ENCODE measurements at places on chromosomes 16 and 17. TPM values are rescaled to one million over a fixed set of nuclear protein-coding genes. Genes with fewer than 3 reads are reported as not detected.

DNA sequence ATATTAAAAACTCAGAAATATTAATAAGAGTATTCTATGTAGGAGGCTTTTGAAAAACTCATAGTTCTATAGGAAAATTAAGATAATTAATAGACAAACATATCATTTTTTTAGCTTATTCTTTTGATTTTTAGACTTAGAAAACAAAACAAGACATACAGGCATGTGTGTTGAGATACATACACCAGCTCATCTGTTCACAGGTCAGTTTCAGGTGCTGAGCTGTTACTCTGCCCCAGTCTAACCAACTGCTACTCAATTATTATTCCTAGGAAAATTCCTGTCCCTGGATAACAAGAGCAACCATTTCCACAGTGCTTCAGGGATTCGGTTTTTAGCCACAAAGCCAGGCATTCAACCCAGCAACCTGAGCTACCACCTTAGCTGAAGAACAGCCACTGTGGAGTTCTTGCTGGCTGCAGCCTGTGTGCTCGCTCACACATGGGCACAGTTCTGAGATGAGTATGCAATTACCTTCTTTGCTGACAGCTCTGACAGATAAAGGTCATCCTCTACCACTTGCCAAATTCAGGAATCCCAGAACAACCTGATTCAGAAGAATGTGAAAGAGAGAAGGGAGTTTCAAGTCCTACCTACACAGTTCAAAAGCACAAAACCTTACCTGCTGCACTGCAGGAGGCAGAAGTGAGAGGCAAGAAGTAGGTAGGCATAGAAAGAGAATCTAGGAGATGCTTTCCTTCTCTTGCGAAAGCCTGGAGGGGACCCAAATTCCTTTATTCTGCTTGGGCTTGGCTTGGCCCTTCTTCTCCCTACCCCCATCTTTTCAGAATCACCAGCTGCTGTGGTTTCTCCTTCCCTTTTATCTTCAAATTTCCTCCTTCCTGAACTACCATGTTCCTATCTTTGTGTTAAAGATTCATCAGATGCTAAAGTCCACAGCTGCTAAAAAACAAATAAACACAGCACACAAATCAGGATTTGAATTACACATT lies 62.7 kb downstream of the TEX2 start:
- no peaks in the 10 kb centered on the region for H3K36me3 ChIP-seq
- H3K4me3 ChIP-seq, result no peak overlapping the region
- DNase-seq, result no peak
- H3K27me3 ChIP-seq, result no peaks in the 10 kb centered on the region
- peaks cover 62% of the 10 kb centered on the region for H3K4me1 ChIP-seq

GRCh38 chr16:55736671-55737070 lies 80.9 kb downstream of the SLC6A2 start:
- H3K36me3 ChIP-seq, result no peaks in the 10 kb centered on the region
- DNase-seq, result no peak
- H3K4me1 ChIP-seq, result no peaks in the 10 kb centered on the region
- no peak overlapping the region for H3K27ac ChIP-seq

GRCh38 chr16:56102906-56103305 lies 88.4 kb upstream of the GNAO1 start:
- DNase-seq, result no peak
- H3K36me3 ChIP-seq, result no peaks in the 10 kb centered on the region
- H3K27me3 ChIP-seq, result no peaks in the 10 kb centered on the region

- no peaks in the 10 kb centered on the region for H3K4me1 ChIP-seq
- H3K27ac ChIP-seq, result no peak overlapping the region
- no peaks in the 10 kb centered on the region for H3K36me3 ChIP-seq
- DNase-seq, result no peak
These were observed 124.3 kb upstream of the MED13 start for GRCh38 chr17:62189377-62189776.

- no peaks in the 10 kb centered on the region for H3K27me3 ChIP-seq
- peaks cover 35% of the 10 kb centered on the region for H3K36me3 ChIP-seq
- H3K27ac ChIP-seq, result no peak overlapping the region
- no peak for DNase-seq
- H3K4me3 ChIP-seq, result no peak overlapping the region
These were observed 40.1 kb downstream of the KLHDC4 start for GRCh38 chr16:87725596-87726235.

- peaks cover 99% of the 10 kb centered on the region for H3K4me1 ChIP-seq
- H3K36me3 ChIP-seq, result peaks cover 6% of the 10 kb centered on the region
- no peaks in the 10 kb centered on the region for H3K27me3 ChIP-seq
These were observed 33.9 kb downstream of the DCUN1D3 start for GRCh38 chr16:20866145-20866772.

GRCh38 chr17:66353937-66354401 lies 51.6 kb downstream of the PRKCA start:
- H3K27me3 ChIP-seq, result no peaks in the 10 kb centered on the region
- no peak for DNase-seq
- no peak overlapping the region for H3K4me3 ChIP-seq
- peaks cover 10% of the 10 kb centered on the region for H3K4me1 ChIP-seq
- no peaks in the 10 kb centered on the region for H3K36me3 ChIP-seq

DNA sequence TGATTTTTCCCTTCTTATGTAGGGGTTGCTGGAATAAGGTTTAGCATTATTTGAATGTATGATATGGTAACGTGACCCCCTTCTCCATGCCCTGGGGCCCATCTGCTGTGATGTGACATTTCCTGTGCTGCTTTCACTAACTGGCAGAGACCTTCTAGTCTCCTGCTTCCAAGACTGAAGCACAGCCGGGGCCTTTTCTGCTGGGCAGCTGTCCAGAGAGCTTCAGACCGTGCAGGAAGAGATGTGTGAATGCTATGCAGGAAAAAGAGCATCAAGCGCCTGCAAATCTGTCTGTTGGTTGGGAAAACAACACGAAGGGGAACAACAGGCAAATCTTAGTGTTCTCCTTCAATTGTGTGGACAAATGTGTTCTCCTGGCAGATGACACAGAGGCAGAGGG lies 128.5 kb downstream of the SPACA3 start:
- H3K27ac ChIP-seq, result no peak overlapping the region
- no peak overlapping the region for H3K4me3 ChIP-seq
- no peak for DNase-seq
- H3K36me3 ChIP-seq, result no peaks in the 10 kb centered on the region
- no peaks in the 10 kb centered on the region for H3K4me1 ChIP-seq

- H3K4me1 ChIP-seq, result peaks cover 28% of the 10 kb centered on the region
- H3K27ac ChIP-seq, result no peak overlapping the region
- DNase-seq, result no peak
These were observed 7.3 kb upstream of the DHRS7C start for GRCh38 chr17:9798724-9799123.

- no peak overlapping the region for H3K4me3 ChIP-seq
- H3K4me1 ChIP-seq, result peaks cover 75% of the 10 kb centered on the region
- no peaks in the 10 kb centered on the region for H3K27me3 ChIP-seq
- no peak for DNase-seq
These were observed 36.2 kb downstream of the USP10 start for GRCh38 chr16:84735849-84736586.

SRRM2 gene
- 251 TPM for total RNA-seq

- no peak for DNase-seq
- no peak overlapping the region for H3K4me3 ChIP-seq
- H3K4me1 ChIP-seq, result peaks cover 51% of the 10 kb centered on the region
- H3K36me3 ChIP-seq, result no peaks in the 10 kb centered on the region
- peak overlapping the region; percentile 42 for H3K27ac ChIP-seq
- H3K27me3 ChIP-seq, result no peaks in the 10 kb centered on the region
These were observed 124.9 kb downstream of the MRTFB start for GRCh38 chr16:14196011-14196410.

DNA sequence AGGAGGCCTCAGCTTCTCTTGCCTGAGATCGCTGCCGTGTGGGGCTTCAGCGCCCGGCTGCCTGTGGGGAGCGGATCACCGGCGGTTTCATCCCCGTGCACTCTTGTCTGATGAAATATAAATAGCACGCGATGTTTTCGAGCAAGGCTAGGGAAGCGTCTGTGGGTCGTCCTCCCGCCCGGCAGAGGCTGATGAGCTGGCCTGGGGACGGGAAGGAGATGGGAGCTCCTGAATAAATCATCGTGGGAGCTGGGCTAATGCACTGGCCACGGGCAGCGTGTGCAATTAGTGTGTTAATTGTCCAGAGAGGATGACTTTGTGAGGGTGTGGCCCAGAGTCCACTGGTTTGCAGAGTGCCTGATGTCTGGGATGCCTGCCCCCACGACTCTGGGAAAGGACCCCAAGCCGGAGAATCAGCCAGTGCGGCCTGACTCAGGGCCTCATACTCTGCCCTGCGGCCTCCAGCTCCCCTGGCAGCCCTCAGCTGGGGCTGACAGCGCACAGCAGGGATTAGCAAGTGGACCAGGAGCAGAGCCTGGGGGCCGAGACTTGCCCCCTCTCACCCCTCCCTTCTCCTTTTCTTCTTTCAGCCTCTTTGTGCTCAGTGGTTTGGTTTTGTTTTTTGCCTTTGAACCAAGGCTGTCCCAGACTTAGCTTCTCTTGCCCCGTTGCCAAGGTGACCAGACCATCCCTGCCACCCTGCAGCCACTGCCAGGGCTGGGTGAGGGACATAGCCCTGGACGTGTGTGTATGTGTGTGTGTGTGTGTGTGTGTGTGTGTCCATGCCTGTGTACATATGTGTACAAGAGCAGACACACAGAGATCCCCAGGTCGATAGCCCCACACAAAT lies 21.4 kb downstream of the KCNJ12 start:
- DNase-seq, result no peak
- H3K36me3 ChIP-seq, result no peaks in the 10 kb centered on the region

BICDL2 gene
- total RNA-seq, result 0.05 TPM

DNA sequence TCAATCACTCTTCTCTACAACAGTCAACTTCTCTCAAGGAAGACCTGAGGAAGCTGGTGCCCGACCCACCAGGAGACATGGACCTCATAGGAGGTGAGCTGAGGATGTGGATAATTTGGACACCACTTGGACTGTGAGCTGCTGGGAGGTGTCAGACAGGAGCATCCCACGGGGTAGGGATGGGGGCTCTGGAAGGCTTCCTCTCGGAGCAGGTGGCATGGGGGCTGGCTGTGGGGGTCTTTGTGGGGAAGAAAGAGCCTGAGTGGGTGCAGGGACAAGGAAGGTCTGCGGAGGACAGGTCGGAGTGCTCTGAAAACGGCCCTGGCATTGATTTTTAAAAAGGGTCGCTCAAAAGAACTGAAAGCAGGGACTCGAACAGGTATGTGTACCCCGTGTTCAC lies 64.0 kb downstream of the TBC1D16 start:
- no peaks in the 10 kb centered on the region for H3K27me3 ChIP-seq
- H3K4me1 ChIP-seq, result no peaks in the 10 kb centered on the region
- H3K36me3 ChIP-seq, result peaks cover 11% of the 10 kb centered on the region
- H3K27ac ChIP-seq, result no peak overlapping the region
- H3K4me3 ChIP-seq, result no peak overlapping the region

- DNase-seq, result no peak
- H3K27ac ChIP-seq, result no peak overlapping the region
- no peaks in the 10 kb centered on the region for H3K36me3 ChIP-seq
- H3K27me3 ChIP-seq, result no peaks in the 10 kb centered on the region
- H3K4me1 ChIP-seq, result peaks cover 22% of the 10 kb centered on the region
These were observed 65.9 kb downstream of the PCTP start for GRCh38 chr17:55816532-55817396.

- no peaks in the 10 kb centered on the region for H3K4me1 ChIP-seq
- no peak overlapping the region for H3K4me3 ChIP-seq
These were observed 17.1 kb downstream of the RND2 start for GRCh38 chr17:43042025-43042628.

DNA sequence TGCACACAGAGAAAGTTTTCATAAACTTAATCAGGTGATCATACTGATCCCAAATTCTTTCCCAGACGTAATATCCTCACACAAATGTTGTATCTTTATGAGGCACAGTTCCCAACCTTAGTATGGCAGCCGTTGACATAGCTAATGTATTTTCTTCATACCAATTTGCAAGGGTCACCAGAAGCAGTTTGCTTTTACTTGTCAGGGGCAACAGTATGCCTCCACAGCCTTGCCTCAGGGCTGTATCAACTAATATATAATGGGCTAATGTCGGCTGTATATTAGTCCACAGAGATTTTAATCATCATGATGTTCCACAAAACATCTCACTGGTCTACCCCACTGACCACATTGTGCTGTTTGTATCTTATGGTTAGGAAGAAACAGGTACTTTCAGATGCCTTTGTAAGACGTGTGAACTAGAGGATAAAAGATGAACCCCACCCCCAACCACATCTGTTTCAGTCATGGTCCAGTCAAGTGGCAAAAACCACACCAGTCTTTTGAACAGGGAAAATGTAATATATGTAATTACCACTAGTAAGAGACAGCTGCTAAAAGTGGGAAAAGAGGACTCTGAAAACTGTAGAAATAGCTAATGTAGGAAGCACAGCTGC lies 55.2 kb downstream of the GAN start:
- no peak overlapping the region for H3K4me3 ChIP-seq
- no peak for DNase-seq
- peaks cover 16% of the 10 kb centered on the region for H3K4me1 ChIP-seq
- peaks cover 53% of the 10 kb centered on the region for H3K36me3 ChIP-seq
- no peak overlapping the region for H3K27ac ChIP-seq

GRCh38 chr16:19874851-19875546 lies 9.6 kb downstream of the GPRC5B start:
- no peaks in the 10 kb centered on the region for H3K27me3 ChIP-seq
- peak overlapping the region; percentile 97 for H3K27ac ChIP-seq
- H3K4me1 ChIP-seq, result peaks cover 90% of the 10 kb centered on the region
- peak overlapping the region; percentile 9 for H3K4me3 ChIP-seq
- DNase-seq, result no peak
- peaks cover 40% of the 10 kb centered on the region for H3K36me3 ChIP-seq

ARSG gene
- total RNA-seq, result 3.7 TPM

GRCh38 chr16:87836844-87837581 lies 32.3 kb downstream of the SLC7A5 start:
- peak; percentile 50 for DNase-seq
- no peaks in the 10 kb centered on the region for H3K27me3 ChIP-seq

GRCh38 chr17:74304184-74304583 lies 21.8 kb upstream of the KIF19 start:
- H3K4me3 ChIP-seq, result no peak overlapping the region
- H3K27ac ChIP-seq, result no peak overlapping the region
- no peak for DNase-seq
- H3K4me1 ChIP-seq, result peaks cover 12% of the 10 kb centered on the region

- peaks cover 42% of the 10 kb centered on the region for H3K4me1 ChIP-seq
- peaks cover 9% of the 10 kb centered on the region for H3K36me3 ChIP-seq
- H3K27me3 ChIP-seq, result no peaks in the 10 kb centered on the region
- H3K4me3 ChIP-seq, result peak overlapping the region; percentile 100
These were observed 906 bp downstream of the RBL2 start for GRCh38 chr16:53435066-53435688.

TMC8 gene
- total RNA-seq, result 1.3 TPM

- H3K27ac ChIP-seq, result no peak overlapping the region
- H3K36me3 ChIP-seq, result no peaks in the 10 kb centered on the region
- no peaks in the 10 kb centered on the region for H3K27me3 ChIP-seq
- no peak overlapping the region for H3K4me3 ChIP-seq
These were observed 158.9 kb upstream of the CNTNAP4 start for GRCh38 chr16:76118344-76118743.

RND2 gene
- 0.85 TPM for total RNA-seq

PHF12 gene
- total RNA-seq, result 17.2 TPM

GRCh38 chr17:81928544-81929252 lies 1.2 kb upstream of the MAFG start:
- H3K27ac ChIP-seq, result no peak overlapping the region
- H3K36me3 ChIP-seq, result no peaks in the 10 kb centered on the region
- H3K4me3 ChIP-seq, result peak overlapping the region; percentile 93
- peaks cover 49% of the 10 kb centered on the region for H3K4me1 ChIP-seq
- peaks cover 21% of the 10 kb centered on the region for H3K27me3 ChIP-seq

KCNH4 gene
- 0.16 TPM for total RNA-seq

TMC5 gene
- 0.38 TPM for total RNA-seq

- H3K27ac ChIP-seq, result no peak overlapping the region
- H3K27me3 ChIP-seq, result peaks cover 73% of the 10 kb centered on the region
- no peaks in the 10 kb centered on the region for H3K36me3 ChIP-seq
- H3K4me1 ChIP-seq, result peaks cover 9% of the 10 kb centered on the region
These were observed 89.9 kb downstream of the C16orf78 start for GRCh38 chr16:49463529-49463928.
